Activated naive CD4-positive, alpha-beta T cell treated with anti-CD3 and anti-CD28 coated beads, Interleukin-2, amount 10 ng/mL, durations not matched to agents 7 days and 5 days (primary cell): ENCODE measurements at places on chromosomes 5 and 9.

DNA sequence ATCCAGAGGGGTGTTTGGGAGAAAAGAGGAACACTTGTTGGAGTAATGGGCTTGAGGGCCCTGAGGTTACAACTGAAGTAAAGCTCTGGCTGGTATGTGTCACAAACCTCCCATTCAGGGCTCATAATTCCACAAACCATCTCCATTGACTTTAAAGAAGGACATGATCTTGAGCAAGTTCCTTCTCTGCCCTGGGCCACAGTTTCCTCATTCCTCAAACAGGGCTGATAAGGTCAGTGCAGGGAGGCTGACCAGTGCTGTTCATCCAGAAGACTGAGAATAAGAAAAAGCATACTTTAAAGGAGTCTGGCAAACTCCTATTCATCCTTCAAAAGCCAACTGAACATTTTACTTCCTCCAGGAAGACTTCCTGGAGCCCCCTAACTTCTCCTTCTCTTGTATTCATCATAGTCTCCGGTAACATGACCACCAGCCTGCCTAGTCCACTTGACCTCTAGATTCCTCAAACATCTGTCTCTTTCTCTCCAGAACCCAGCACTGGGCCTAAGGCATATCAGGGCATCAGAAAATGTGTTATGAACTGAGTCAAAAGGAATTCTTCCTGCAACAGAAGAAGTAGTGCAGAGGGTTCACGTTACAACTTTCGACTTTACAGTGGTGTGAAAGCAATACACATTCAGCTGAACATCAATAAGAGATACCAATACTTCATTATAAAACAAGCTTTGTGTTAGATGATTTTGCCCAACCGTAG, 20.7 kb upstream of the PTPN3 start:
- H3K27me3 ChIP-seq: peaks cover 15% of the 10 kb centered on the region
- no peak for DNase-seq
- H3K36me3 ChIP-seq: no peaks in the 10 kb centered on the region
- H3K4me1 ChIP-seq: no peaks in the 10 kb centered on the region
- no peak overlapping the region for H3K4me3 ChIP-seq

GRCh38 chr5:176915906-176916305, 16.8 kb upstream of the HK3 start:
- H3K27me3 ChIP-seq: no peaks in the 10 kb centered on the region
- no peak overlapping the region for H3K27ac ChIP-seq
- no peaks in the 10 kb centered on the region for H3K4me1 ChIP-seq
- no peak overlapping the region for H3K4me3 ChIP-seq

- no peaks in the 10 kb centered on the region for H3K36me3 ChIP-seq
- H3K27ac ChIP-seq: no peak overlapping the region
- no peaks in the 10 kb centered on the region for H3K4me1 ChIP-seq
- no peaks in the 10 kb centered on the region for H3K27me3 ChIP-seq
- H3K4me3 ChIP-seq: no peak overlapping the region
Observed at GRCh38 chr5:5650242-5650641, 227.8 kb downstream of the ICE1 start.

DNA sequence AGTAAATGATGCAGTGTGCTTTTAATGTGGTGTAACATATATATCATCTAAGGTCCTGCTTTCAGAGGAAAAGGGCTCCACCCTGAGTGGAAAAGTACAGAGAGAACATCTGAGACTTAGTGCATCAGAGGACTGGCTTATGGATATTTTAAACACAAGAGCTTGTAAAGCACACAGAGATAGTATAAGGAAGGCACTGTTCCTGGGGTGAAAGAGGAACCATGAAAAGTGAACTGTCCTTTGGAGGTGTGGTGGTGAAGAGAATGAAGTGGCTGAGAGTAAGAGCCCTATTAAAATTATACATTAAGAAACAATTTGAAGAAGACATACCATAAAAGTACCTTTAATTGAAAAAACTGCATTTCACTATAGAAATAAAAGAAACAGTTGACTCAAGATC, 68.9 kb downstream of the CSF2 start:
- no peak for DNase-seq
- no peaks in the 10 kb centered on the region for H3K4me1 ChIP-seq
- peaks cover 4% of the 10 kb centered on the region for H3K36me3 ChIP-seq
- peaks cover 31% of the 10 kb centered on the region for H3K27me3 ChIP-seq
- no peak overlapping the region for H3K4me3 ChIP-seq
